Activated naive CD4-positive, alpha-beta T cell treated with anti-CD3 and anti-CD28 coated beads for 36 hours (primary cell): ENCODE measurements at places on chromosomes 3 and 15. TPM values are rescaled to one million over a fixed set of nuclear protein-coding genes. Genes with fewer than 3 reads are reported as not detected.

GRCh38 chr3:38114875-38115644, 21.9 kb downstream of the ACAA1 start:
- DNase-seq = no peak

GRCh38 chr3:180181387-180181786, 144.7 kb upstream of the PEX5L start:
- no peak for DNase-seq

- DNase-seq = no peak
Measured at GRCh38 chr15:99361545-99362185, 110.4 kb downstream of the LRRC28 start.

- no peak for DNase-seq
Measured at GRCh38 chr3:59817511-59817910, 767.7 kb upstream of the CFAP20DC start.

GRCh38 chr15:99170476-99171065, 65.7 kb downstream of the SYNM start:
- no peak for DNase-seq

DNA sequence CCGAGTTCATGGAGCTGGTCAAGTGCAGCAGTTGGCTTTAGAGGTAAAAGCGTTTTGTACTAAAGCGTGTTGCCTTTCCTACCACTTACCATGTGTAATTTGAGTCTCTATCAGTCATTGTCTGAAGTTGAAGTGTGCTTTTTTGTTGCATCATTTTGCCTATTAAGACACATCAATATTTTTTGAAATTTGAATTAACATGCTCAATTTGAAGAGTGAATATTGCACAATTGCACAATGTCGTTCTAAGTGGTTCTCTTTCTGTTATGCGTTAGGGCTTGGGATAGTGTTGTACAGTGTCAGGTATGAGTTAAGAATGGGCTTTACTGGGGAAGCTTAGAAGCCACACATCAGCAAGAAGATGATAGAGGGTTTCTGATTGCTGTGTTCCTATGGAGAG, 84.0 kb upstream of the ACKR4 start:
- no peak for DNase-seq

DNA sequence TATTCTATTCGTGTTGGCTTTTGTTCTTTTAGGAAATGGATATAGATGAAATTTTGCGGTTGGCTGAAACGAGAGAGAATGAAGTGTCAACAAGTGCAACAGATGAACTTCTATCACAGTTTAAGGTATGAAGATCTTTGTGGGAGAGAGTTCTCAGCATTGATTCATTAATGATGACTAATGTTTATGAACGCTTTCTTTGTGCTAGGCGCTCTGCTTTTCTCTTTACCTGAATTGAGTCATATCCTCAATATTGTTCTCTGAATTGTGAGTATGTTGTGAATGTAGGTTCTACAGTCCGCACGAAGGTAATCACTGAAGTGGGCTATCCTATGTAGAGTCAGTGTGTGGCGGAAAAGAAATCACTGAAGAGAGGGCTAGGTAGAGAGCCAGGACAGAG, 81.2 kb downstream of the CHD2 start:
- DNase-seq = no peak

- DNase-seq = peak; percentile 47
Measured at GRCh38 chr3:43391621-43392020, 105.3 kb downstream of the SNRK start.

DNA sequence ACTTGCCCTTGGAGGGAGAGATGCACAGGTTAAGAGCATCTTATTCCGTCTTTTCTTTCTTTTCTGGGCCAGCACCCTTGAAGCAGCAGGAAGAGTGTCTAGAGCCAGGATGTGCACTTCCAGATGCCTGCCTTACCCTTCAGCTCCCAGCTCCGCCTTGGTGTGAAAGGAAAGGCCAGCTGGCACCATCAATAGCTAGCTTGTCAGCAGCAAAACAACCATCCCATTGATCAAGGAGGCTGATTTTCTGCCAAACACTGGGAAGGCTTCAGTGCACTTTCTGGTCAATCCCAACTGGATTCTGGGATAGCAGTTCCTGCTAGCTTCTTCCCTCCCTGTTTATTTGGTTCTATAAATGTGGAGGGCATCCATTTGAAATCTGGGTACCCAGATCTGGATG, 110.9 kb upstream of the GALNT15 start:
- no peak for DNase-seq

DNA sequence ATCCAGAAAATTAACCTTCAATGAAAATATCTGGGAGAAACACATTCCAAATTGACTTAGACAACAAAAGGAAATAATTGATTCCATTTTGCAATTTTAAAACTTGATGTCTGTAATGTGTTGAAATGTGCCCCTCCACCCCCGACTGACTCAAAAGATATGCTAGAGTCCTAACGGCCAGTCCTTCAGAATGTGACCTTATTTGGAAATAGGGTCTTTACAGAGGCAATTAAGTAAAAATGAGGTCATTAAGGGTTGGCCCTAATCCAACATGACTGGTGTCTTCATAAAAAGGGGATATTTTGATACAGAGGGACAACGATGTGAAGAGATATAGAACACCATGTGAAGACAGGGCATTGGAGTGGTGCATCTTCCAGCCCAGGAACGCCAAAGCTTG, 153.9 kb downstream of the PDZRN3 start:
- DNase-seq = no peak

DNA sequence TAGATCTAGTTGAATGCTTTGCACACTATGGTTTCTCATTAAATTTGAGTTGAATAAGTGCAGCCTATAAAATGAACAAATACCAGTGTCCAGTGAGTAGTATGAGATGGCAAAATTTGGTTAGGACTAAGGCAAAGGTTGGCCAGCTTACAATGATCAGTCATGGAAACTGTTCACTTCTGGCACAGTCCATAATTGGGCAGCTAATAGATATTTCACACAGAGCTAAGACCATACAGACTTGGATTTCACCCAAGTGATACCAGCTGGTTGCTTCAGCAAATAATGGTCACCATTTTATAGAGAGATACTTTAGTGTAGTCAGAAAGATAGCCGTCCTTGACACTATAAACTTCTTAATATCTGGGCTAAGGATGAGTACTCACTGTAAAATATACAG, 15.7 kb downstream of the GAP43 start:
- no peak for DNase-seq

DNA sequence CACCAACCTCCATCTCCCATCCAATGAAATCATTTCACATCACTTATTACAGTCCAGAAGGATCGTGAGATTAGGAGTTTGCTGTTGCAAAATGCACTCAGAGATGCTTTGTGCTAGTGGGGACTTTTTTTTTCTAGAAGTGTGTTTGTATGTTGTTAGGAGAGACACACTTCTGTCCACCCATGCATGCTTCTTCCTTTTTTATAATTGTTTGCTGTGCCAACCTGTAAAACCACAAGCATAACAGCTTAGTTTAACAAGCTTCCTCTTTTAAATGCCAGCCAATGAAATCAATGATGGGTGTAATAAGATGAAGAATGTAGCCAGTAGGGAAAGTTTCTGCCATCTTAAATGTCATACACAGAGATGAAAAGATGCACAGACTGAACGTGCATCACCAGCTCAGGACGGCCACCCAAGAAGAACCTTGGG, 305.6 kb upstream of the STT3B start:
- no peak for DNase-seq

The OR5H14 gene
- total RNA-seq = not detected

The FEZF2 gene
- total RNA-seq = not detected
